ENCODE measurements at places on chromosomes 7 and 10.

- no peak for DNase-seq
Observed at GRCh38 chr7:101618916-101619315, 10.2 kb downstream of the MYL10 start.

DNA sequence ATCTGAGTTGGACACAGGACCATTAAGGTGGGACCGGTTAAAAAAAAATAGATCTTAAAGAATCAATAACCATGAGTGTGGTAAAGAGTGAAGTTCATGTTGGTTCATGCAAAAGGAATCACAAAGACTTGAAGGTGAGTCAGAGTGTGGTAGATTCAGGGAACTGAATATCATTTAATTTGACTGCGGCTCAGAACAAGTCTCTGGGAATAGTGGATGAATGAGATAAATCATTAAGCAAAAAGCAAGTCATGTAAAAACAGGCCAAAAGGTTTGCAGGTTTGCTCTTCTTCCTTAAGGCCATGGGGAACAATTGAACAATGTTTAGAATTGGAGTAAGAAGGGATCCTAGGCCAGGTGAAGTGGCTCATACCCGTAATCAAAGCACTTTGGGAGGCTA, 385.8 kb downstream of the ETV1 start:
- DNase-seq = no peak

DNA sequence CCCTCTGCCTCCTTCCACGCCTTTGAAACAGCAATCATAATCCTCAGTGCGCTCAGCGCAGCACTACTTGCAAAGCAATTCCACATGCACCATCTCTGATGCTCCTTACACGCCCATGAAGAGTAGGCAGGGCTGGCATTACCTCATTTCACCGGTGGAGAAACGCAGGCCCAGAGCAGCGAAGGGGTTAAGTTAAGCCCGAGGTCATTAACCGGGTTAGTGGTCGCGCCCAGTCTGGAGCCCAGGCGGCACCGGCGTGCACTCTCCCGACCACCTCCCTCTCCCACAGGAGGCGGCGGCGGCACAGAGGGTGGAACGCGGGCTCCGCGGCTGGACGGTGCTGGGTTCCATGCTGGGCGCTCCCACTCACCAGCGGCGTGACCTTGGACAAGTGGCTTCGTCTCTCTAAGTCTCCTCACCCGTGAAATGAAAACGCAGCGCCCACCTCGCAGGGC, 515 bp downstream of the FASTK start:
- DNase-seq = no peak

DNA sequence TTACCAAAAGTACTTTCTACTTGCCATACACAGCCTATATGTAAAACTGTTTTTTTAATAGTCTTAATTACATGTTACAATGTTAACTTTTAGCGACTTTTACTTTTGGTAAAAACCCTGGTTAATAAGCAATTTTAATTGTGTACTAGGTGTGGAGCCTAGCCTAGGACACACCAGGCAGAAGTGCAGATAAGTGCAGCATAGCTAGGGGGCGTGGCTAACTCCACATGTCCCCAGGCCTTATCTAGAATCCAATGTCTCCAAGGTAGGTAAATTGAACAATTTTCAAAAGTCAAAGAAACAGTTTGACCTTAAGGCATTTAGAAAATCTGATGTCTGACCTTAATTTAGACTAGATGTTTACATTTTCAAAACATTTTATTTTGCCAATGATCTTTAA, 858.7 kb downstream of the CCSER2 start:
- DNase-seq = no peak

- no peak for DNase-seq
Observed at GRCh38 chr7:55629051-55629677, 56.9 kb upstream of the VOPP1 start.

DNA sequence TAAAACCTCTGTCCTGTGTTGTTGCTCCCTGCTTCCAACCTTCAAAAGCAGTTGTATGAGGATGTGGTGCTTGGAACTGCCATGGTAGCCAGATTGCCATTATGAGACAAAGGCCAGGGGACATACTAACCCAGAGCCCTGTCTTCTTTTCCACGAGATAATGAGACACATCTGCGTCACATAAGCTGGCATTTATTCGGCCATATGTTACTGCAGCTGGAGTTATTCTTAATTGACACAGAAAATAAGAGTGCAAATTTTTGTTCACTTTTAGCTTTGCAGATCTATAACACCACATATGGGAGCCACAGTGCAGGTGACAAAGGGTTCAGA, 15.5 kb upstream of the PDLIM1 start:
- DNase-seq = no peak

DNA sequence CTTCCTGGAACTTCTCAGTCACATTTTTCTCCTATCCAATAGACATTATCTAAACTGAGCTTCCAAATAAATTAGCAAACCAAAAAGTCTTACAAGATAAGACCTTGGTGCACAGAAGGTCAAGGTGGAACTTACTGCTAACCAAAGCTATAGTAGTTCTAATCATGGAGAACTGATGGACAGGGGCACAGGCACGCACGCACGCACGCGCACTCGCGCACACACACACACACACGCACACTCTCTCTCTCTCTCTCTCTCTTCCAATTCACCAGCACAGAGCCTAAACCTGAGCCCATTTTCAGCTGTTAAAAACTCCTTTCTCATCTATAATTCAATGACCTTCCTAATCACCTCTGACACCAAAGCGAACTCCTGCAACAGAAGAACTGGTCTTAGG, 7.5 kb downstream of the FGFR2 start:
- no peak for DNase-seq

DNA sequence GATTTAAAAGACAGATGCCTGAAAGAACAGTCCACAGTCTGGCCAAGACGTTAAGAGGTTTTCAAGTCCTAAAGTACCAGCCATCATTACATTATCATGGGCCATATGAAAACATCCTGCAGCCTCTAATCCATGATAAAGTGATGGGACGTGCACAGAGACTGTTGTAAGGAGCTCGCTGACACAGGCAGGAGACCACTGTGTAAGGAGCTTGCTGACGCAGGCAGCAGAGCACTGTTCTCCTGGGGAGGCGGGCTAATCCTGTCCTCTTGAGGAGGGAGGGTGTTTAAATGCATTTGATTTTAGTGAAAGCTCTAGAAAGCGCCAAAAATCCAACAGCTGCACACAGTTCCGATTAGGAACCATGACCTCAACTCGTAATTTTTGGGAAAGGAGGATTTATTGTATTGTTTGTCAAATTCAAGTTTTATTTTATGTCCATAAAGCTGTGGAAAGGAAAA, 16.9 kb downstream of the SVIL start:
- DNase-seq = no peak

DNA sequence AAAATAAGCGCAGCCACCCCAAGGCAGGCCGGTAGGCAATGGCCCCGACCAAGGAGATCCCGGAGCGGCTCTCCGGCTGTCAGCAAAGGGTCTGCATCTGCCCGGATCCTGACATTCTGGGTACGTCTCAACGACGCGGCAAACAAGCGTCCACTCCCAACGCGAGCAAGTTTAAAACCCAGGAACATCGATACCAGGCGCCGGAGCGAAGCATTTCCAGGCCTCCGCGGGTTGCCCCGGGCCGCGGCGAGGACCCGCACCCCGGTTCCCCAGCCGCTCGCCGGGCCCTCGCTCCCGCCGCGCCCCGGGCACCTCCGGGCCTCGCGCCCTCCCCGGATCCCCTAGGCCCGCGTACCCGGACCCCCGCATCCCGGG, 453 bp downstream of the URGCP start:
- DNase-seq = no peak

GRCh38 chr7:91182819-91183764, 81.1 kb upstream of the FZD1 start:
- DNase-seq = no peak

DNA sequence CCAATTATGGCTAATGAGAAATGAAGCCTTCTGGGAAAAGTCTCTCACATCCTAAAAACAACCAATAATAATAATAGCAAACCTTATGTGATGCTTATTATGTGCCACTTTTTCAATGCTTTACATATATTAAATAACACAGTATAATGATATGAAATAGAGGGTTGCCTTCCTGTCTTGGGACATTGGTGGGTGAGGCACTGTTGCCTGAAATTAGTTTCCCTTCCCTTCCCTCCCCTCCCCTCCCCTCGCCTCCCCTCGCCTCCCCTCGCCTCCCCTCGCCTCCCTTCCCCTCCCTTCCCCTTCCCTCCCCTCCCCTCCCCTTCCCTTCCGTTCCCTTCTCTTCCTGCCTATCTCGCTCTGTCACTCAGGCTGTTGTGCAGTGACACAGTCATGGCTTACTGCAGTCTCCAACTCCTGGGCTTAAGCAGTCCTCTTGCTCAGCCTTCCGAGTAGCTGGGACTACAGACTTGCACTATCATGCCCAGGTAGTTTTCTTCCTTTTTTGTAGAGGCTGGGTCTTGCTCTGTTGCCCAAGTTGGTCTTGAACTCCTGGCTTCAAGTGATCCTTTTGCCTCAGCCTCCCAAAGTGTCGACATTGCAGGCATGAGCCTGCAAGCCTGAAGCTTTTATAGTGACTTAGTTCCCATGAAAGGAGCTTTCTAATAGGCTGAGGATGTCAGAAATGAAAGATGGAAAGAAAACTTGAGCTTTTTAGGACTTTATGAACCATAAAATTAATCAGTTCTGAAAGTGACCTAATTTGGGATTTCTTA, 47.9 kb downstream of the PHTF2 start:
- DNase-seq = no peak

DNA sequence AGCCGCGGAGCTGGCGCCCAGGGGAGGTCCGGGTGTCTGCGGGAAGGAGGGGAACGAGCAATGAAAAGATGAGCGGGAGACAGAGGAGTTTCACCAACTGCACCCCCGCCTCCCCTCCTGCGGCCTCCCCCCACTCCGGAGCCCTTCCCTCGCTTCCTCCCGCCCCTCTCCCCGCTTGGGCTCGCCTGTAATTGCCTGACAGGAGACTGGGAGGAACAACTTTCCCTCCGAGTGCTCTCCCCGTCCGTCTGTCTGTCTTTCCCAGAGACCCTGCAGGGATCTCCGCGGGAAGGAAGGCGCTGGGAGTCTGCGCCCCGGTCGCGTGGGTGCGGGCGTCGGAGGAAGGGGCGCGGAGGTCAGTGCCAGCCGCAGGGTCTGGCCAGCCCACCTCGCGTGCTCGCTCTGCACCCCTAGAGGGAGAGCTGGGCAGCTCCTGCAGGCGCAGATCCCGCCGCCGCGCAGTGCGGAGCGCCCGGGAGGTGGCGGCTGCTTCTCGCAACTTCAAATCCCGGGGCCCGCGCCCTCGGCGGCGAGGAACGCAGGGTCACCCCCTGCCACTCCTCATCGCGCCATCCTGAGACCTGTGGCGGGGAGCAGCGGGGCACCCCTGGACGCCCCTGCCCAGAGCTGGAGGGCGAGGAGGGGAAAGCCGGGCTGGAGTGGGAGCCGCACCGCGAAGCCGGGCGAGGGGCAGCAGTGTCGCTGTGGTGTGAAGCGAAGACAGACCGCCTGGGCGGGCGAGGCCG, 511 bp upstream of the NRP1 start:
- DNase-seq = no peak

DNA sequence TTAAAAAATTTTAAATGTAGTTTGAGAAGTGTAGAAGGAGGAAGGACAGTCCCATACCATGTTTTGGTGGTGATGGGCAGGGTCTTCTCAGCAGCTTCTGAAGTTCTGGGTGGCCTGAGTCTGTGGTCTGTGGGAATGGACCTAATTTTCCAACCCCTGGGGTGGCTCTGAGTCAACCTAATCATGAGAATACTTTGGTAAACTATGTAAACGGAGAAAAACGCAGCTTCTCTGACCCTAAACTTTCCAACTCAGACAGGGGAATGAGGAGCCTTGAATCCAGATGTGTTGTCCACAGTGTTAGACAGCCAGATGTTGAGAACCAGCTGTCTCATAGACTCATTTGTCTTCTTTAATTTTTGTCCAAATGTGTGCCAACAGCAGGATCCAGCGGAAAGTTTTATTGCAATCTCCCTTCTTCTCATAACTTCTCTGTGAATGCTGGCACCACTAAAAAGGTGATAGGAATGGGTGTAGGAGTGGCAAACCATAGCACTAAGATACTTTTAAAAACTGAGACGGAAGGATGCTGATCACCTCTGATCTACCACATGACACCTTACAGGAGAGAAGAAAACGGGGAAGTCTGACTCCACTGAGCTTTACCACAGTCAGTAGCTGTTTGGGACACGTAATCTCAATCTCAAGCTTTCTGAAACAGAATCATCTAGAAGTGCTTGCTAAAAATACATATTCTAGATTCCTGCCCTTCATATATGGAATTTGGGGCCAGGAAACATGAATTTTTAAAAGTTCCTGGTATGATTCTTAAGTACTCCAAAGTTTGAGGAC, 90.5 kb upstream of the PHYHIPL start:
- DNase-seq = no peak

DNA sequence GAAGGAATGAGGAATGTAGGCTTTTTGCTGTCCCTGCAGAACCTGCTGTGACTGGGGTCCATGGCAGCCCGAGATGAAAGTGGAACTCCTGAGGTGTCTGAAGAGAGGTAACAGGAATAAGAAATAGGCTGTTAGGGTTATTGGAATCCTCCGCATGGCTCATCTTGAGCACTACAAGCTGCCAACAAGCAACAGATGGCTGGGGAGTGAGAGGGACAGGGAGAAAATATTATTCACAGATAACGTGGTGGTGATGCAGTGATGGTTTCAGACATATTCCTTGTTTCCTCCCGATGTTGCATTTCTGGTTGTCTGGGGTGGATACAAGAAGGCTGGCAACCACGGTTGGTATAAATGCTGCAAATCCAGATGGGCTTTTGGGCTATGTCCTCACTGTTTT, 46.1 kb downstream of the AP3M1 start:
- no peak for DNase-seq

DNA sequence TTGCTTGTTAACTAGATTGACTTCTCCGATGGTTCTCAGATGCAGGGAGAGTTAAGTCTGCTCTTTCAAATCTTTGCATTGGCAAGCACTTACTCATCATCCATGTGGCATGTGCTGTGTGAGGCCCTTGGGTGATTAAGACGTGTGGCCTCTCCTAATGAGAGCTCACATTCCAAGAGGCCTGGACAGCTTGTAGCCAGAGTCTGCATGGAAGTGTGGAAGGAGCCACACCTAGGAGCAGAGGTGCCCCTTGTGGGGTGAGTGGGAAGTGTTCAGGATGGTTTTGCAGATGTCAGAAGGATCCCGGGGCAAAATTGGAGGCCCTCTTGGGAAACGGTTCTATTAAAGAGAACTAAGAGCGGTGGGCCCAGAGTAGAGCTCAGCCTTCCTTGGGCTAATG, 225.9 kb downstream of the PAXIP1 start:
- no peak for DNase-seq

- DNase-seq = no peak
Observed at GRCh38 chr7:50555594-50556140, 9.5 kb downstream of the DDC start.

DNA sequence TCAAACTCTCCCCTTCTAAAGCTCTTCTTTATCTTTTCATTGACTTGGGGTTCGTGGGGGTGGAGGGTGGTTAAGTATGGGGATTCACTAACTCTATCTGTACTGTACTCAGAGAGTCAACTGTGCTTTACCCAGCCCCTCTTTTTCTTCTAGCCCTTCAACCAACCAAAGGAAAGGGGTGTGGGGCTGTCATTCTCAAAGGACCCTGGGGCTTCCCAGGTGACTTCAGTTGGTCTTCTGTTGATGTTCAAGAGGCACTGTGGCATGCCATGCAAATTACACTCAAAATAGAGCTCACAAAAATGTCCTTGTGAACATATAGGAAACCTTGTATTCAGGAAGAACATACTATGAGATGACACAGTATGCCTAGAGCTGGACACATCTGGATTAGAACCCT, 16.9 kb upstream of the RHOBTB1 start:
- no peak for DNase-seq

Measured in HS-27A (cell line).